Cerebellar nuclear complex (tissue), 1 donor: ENCODE measurements at places on chromosomes 13 and 19.

GRCh38 chr19:39420769-39421168 is 8.3 kb downstream of the PLEKHG2 start:
- DNase-seq, result no peak

- no peak for DNase-seq
Measured at GRCh38 chr13:45276913-45277312, 64.1 kb downstream of the TPT1 start.

DNA sequence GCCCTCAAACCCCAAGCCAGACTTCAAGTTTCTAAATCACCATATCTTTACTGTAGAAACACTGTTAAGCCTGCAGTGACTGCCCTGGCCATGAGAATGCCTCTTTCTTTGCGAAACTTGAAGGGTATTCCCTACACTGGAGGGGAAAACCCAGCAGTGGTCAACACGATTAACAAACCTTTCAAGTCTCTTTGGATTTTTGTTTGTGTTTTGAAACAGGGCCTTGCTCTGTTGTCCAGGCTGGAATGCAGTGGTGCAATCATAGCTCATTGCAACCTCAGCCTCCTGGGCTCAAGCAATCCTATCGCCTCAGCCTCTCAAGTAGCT is 17.4 kb upstream of the POMP start:
- no peak for DNase-seq

GRCh38 chr19:35931874-35932202 is 4.3 kb upstream of the LRFN3 start:
- no peak for DNase-seq

- no peak for DNase-seq
Measured at GRCh38 chr13:97385146-97385545, 48.8 kb upstream of the RAP2A start.

- no peak for DNase-seq
Measured at GRCh38 chr13:99464441-99464949, 36.8 kb upstream of the TM9SF2 start.

DNA sequence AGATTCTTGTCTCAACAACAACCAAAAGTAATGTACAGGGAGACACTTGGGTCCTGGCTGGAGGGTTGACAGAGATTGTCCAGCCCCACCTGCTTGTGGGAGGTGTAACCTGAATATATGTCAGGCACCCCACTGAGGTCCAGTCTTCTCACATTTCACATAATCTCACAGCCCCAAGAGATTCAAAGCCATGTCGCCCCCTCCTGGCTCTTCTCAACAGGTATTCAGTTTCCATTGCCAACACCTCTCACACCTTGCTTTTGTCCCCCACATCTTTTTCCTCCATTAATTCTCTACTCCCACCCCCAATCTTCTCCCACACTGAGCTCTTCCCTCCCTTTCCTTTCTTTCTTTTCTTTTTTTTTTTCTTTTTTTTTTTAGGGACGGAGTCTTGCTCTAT is 11.2 kb downstream of the UNC13A start:
- no peak for DNase-seq

DNA sequence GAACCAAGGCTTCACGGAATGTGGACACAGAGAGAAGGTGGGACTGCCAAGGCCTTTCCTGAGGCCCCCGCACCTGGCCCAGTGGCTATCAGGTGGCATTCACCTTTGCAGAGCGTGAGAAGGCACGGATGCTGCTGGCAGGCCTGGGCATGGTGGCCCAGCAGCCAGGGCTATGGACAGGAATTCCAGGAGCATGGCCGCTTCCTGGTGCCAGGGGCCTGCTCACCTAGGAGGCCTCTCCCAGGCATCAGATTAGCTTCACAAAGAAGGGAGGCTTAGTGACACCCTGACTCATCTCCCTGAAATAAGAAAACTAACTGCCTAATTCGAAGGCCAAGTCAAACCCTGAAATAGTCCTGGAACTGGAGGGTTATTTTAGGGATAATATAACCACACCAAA is 155.8 kb downstream of the TEX29 start:
- DNase-seq, result no peak

DNA sequence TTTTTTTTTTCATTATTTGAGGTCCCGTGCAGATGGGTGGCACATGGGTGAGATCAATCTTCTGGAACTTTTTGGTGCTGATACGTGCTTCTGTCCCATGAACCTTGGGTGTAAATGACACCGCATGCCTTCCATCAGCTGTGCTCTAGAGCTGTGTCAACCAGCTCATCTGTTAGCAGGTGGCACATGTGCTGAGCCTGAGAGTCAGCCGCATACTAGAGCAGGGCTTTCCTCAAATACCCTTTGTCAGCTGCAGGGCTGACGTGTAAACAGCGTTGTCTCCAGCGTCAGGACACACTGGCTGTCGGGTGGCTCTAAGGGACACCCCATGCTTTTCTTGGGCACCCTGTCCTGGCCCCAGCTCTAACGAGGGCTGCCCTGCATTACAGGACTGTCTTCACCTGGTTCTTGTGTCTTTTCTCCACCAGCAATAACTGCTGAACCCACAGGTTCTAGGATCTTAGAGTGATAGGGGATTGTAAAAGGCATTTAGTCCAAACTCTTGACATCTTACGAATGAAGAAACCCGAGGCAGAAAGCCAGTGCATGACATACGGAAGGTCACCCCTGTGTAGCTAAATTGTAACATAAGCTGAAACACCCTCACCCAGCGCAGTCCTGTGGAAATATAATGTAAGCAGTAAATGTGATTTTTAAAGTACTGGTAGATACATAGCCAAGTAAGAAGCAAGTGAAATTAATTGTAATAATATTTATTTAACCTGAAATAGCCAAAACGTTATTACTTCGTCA is 119.5 kb downstream of the LRCH1 start:
- DNase-seq, result no peak

DNA sequence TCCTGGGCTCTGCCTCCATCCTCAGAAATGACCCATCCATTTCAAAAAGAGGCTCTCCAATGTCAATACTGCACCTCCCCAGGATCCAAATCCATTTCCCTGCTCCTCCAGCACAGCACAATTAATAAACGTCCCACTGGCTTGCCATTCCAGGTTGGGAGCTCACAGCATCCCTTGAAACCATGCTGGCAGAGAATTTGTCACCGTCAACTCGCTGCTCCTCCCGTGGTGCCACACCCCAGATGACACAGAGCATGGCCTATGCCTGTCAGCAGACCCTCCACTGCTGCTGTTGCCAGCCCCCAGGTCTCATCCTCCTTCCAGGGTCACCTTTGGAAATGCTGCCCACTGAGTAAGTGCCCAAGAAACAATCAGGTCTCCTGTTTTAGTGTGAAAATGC is 53.0 kb upstream of the UQCRFS1 start:
- DNase-seq, result no peak
